ENCODE measurements at places on chromosomes 2 and 18.

GRCh38 chr2:33848486-33848885, 249.4 kb upstream of the FAM98A start:
- peak; percentile 9 for DNase-seq

GRCh38 chr18:63260380-63260754, 59.2 kb downstream of the BCL2 start:
- DNase-seq: no peak

GRCh38 chr2:5589183-5589582, 103.0 kb upstream of the SOX11 start:
- DNase-seq: no peak

DNA sequence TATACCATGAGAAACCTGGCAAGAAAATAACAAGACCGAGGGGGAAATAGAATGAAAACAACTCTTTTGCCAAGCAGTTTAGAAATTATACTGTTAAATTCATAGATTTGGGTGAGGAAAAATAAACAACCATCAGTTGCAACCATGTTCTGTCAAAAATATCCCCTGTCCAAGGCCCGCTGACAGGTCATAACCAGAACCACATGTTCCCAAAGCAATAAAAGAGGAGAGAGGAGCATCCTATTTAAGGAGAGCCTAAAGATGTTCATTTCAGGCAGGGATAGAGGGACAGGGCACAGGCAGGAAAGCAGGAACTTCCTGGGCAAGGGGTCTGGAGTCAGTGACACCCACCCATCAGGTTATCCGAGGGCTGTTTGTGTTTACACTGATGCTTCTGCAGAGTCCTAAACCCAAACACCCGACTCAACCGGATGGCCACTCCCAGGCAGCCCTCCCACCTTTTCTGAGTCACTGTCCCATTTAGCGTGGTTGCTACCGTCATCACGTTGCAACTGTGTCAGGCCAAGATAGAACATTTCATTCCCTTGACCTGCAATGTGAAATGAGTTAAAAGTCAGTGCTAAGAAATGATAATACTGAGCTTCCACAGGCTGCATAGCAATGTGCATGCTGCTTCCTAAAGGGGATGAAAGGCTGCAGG, 468.3 kb upstream of the RAB12 start:
- DNase-seq: no peak

DNA sequence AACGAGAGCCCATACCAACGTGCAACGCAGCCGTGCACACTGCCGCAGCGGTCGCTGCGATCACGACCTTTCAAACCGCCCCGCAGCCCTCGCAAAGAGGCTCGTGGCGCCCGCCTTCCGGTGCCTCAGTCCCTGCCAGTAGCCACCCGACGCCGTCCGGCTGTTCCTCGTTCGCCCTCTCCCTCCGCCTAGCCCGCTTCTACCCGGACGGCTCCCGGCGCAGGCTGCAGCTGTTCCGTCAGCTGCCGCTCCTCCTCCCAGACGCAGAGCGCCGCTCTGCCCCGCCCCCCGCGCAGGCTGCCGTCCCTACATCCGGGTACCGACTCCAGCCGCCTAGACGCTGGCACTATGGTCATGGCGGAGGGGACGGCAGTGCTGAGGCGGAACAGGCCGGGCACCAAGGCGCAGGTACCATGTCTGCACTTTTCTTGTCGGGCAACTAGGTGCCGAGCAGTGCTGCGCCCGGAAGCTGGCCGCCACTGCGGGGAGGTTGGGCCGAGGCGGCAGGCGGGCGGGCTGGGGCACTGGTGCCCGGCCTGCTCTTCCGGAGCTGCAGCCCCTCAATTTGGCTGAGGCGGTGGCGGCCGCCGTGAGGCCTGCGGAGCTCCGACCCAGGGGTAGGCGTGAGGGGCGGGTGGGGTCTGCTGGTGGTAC, at the start of gene MOB4:
Gene MOB4 (plus strand): TSS at position 328 of the 654 bp plus-strand sequence. CDS start 21 bp downstream, at position 349.
- peak; percentile 85 for DNase-seq

DNA sequence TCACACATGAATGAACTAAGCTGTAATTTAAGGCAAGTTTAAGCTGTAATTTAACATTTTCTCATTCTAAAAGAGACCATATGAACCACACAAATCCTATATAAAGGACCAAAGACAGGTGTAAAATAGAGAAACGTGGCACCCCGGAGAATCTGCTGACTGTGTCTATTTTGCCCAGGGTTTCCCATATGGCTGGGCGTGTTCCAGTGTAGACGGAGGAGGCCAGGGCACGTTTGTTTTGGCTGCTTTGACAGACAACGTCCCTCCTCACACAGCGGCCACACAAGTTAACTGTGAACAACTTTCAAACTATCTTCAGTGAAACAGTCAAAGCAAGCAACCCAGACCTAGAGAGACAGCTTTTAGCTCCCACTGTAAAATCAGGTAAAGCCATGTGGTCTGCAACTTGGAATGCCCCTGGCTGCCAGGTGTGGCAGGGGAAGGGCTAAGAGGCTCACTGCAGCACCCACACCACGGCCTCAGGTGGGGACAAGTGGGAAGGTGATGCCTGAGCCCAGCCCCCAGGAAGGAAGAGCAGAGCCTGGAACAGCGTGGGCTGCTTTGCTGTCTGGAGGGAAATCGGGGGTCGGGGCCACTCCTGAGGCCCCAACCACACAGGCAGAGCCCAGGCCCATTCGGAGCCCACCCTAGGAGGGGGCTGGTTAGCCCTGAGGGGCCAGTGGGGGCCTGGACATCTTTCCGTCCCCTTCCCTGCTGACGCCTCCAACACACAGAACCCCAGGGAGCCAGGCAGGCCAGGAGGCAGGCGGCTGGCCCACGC, 40.7 kb downstream of the SLC66A2 start:
- DNase-seq: no peak

GRCh38 chr2:26471289-26471688, 6.6 kb downstream of the OTOF start:
- no peak for DNase-seq

DNA sequence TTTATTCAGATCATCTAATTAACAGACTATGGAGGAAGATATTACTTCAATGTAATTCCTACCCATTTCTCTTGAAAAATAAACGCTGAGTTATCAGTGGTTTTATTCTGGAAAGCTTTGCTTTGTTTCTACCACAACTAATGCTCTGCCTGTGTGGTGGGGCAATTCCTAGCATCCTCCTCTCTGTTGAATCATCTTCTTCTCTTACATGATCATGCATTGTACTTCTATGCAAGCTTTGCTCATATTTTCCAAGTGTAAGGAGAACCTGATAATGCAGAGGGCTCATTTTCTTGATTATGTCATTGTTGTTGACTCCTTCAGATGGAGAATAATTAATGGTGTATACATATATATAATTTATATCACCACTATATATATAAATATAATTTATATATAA, 46.7 kb downstream of the CCDC195 start:
- no peak for DNase-seq

GRCh38 chr2:10889651-10890215, 22.0 kb upstream of the KCNF1 start:
- no peak for DNase-seq

GRCh38 chr18:38948436-38948835, 1382.8 kb upstream of the CELF4 start:
- DNase-seq: no peak

DNA sequence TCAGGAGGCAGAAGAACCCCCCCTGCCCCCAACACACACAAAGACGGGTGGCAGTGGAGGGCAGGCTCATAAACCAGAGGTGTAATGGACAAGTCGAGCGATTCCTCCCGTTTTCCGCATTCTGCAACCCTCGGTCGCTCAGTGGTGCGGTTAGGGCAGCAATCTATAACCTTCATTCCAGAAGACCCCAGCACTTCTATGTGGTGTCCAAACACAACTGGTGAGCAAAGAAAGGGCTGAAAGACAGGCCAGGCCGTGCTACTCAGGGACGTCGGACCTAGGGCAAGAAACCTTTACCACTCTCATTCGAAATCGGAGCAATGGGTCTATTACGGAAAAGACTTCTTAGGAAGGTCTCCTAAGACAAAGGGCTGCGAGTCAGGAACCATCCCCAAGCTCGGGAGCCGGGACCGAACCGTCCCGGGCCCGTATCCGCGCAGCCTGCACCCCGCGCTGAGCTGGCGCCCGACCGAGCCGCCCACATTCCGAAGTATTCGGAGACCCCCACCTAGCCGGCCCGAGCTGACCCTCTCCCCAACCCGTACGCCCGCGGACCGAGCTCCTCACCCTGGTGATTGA, 568 bp downstream of the ARL5A start:
- DNase-seq: no peak

GRCh38 chr2:2597712-2598111, 266.6 kb upstream of the MYT1L start:
- no peak for DNase-seq

DNA sequence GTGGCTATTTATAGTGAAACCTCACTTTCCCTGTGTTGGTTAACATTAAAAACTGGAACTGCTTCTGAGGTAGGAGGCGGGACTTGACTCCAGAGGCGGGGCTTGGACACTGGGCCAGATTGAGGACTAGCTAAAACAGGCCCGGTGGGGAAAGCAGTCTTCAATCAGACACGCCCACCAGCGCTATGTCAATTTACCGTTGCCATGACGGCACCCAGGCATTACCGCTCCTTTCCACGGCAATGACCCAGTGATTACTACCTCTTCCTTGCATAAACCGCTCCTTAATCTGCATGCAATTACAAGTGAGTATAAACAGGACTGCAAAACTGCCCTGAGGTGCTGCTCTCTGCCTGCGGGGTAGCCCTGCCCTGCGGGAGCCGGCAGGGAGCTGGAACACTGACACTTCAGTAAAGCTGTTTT, 35.3 kb downstream of the LRRFIP1 start:
- DNase-seq: peak; percentile 73

- no peak for DNase-seq
Observed at GRCh38 chr2:70906439-70907005, 29.2 kb upstream of the ATP6V1B1 start.

GRCh38 chr2:33475224-33476130, 972 bp upstream of the RASGRP3 start:
- peak; percentile 56 for DNase-seq

DNA sequence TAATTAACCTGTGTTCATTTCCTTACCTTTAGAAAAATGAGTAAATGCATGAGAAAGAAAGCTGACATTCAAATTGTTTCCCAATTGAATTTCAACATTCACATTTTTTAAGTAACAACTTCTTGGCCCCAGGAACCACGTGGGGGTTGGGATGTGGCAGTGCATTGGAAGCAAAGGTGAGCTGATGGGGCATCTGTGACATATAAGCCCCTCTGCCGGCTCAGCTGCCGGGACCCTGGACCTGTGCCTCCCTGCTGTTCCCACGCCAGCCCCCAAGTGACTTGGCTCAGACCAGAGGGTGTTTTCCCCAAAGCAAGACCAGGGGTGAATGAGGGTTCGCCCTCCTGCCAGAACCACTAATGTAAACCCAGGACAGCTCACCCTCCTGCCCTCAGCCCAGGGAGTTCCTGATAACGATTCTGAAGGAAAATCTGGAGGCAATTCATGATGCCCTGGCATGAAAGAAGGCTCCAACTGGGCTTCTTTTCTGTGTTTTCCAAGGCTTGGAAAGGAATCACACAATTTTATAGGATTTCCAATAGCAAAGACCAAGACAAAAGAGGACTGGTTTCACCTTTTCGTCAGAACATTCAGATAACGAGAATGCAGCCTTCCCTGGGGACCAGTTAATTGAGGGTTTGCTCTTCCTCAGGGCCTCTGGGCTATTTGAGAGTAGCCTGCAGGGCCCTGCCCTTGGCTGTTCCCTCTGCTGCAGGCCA, 193.2 kb upstream of the TWIST2 start:
- DNase-seq: no peak

- DNase-seq: no peak
Observed at GRCh38 chr2:172860336-172860707, 124.7 kb downstream of the RAPGEF4 start.

GRCh38 chr2:101734505-101735165, 37.1 kb downstream of the MAP4K4 start:
- DNase-seq: no peak

- DNase-seq: no peak
Observed at GRCh38 chr2:123732563-123732962, 292.5 kb upstream of the CNTNAP5 start.

Data from fibroblast of skin of left quadriceps (primary cell).